ENCODE measurements at places on chromosomes 7 and 10. TPM values are rescaled to one million over a fixed set of nuclear protein-coding genes. Genes with fewer than 3 reads are reported as not detected.

- H3K27ac ChIP-seq: no peak overlapping the region
- H3K4me1 ChIP-seq: peaks cover 28% of the 10 kb centered on the region
- no peak overlapping the region for H3K4me3 ChIP-seq
- no peaks in the 10 kb centered on the region for H3K36me3 ChIP-seq
- H3K27me3 ChIP-seq: no peaks in the 10 kb centered on the region
Observed at GRCh38 chr7:28785041-28785995, 172.8 kb downstream of the TRIL start.

DNA sequence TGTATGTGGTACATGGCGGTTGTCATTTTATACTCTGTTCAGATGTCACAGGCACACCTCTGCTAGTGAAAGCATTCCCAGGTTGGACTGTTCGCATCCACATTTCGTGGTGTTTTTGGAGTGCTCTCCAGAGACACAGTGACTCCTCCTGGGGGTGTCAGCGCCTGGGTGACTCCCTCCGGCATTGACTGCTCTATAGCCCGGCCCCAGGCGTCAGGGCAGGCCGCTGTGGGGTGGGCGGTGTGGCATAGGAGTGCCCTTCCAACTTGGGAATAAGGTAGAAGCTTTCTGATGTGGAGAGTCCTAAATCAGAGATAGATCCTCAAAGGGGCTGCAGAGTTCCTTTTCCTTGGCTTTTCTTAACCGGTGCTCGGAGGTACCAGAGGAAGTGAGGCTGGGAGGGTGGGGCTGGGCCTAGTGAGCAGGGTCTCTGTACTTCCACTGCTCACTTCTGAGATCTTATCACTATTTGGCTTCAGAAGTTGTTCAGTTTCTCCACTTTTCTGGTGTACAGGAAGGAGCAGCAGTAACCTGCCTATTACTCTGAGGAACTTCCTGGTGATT, 32.3 kb downstream of the CCNY start:
- H3K4me3 ChIP-seq: no peak overlapping the region
- peak overlapping the region; percentile 57 for H3K27ac ChIP-seq
- peaks cover 49% of the 10 kb centered on the region for H3K4me1 ChIP-seq

DNA sequence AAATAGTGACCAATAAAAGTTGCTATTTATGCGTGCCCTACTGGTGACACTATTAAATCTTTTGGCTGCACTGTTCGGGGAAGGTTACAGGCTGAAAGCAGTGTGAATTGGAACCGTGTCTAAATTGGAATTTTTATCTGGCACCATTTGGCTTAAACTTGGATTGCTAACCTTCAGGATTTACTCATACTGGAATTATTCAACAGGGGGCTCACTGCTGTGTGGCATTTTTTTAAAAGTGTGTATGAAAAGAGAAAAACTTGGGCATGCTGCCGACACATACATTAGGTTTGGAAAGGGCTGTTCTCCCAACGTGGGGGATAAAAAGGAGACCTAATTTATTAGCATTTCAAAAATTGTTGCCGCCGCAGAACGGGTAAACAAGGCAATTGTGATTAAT, 537.9 kb upstream of the MGMT start:
- peak overlapping the region; percentile 89 for H3K27ac ChIP-seq
- peaks cover 14% of the 10 kb centered on the region for H3K4me1 ChIP-seq
- no peaks in the 10 kb centered on the region for H3K27me3 ChIP-seq

DNA sequence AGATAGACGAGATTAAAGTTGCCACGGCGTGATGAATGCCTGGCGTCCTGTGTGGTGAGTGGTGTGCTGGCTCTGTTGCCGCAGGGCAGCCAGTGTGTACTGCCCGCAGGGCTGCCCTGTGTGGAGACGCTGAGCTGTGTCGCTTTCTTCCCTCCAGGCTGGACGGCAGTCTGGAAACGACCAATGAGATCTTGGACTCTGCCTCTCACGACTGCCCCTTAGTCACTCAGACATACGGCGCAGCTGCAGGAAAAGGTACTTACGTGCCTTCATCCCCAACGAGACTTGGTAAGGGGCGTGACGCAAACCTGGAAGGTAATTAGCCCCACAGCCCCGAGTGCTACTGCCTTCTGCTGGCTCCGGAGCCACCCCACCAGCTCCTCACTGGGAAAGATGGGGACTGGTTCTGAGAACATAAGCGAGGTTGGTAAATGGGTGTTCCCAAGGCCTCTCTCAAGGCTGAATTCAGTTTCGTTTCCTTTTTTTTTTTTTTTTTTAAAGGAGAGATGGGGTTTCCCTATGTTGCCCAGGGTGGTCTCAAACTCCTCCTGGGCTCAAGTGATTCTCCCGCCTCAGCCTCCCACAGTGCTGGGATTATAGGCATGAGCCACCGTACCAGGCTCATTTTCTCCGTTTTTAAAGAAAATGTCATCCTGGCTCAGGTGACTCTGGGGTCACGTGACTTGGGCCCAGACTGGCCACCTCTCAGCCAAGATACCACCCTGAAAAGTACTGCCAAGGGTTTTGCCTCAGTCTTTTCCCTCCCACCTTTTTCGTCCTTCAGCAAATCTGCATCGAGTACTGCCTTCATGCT, 39.6 kb downstream of the WIPI2 start:
- no peaks in the 10 kb centered on the region for H3K4me1 ChIP-seq
- no peaks in the 10 kb centered on the region for H3K27me3 ChIP-seq
- H3K27ac ChIP-seq: no peak overlapping the region
- no peaks in the 10 kb centered on the region for H3K36me3 ChIP-seq

- H3K4me1 ChIP-seq: no peaks in the 10 kb centered on the region
- DNase-seq: no peak
- no peak overlapping the region for H3K27ac ChIP-seq
- H3K27me3 ChIP-seq: no peaks in the 10 kb centered on the region
Observed at GRCh38 chr7:135178364-135178763, 7.9 kb upstream of the CYREN start.

DNA sequence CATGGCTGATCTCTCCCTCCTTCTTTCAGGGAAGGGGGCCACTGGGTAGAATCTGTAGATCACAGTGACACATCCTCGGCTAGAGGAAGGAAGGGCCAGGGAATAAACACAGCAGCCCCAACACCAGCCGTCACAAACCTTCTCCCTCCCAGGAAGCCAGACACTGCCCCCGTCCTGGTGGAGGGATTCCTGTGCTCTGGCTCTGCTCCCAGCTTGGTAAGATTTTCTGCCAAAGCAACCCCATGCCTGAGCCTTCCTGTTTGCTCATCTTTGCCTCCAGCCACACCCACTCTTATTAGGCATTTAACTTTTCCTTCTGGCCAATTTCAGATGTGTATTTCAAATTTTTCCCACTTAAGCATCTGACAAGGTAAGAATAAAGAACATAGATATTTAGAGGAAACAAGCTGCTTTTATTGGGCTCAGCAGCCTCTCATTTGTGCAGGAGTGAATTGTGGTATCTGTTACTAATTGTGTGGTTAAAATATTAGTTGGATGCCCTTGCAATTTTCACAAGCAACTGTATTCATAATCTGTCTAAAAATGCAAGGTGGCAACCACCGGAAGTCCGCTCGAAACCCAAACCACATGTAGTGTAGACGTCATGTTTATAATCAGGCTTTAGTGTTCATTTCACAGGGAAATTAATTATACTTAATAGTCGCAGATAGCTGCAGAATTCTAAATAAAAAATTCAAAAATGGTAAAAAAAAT, 13.2 kb upstream of the NPS start:
- H3K4me1 ChIP-seq: no peaks in the 10 kb centered on the region
- H3K4me3 ChIP-seq: no peak overlapping the region
- H3K27me3 ChIP-seq: no peaks in the 10 kb centered on the region
- DNase-seq: no peak
- no peak overlapping the region for H3K27ac ChIP-seq

DNA sequence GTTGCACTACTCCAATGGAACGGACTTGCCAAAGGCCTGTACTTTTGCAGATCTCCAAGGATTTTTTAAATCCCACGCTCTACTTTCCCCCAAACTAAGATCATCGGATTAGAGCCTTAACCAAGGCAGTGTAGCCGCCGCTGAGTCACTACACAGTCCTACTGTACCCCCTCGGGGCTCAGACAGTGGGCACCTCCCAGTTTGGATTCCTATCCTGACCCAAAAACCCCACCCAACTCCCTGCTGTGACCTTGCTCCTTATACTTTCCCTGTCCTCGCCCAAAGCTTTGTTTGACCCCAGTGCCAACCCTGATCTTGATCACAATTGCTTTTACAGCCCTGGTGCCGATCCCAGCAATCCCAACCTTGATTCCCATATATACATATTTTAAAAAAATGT, 17.5 kb upstream of the PLAU start:
- no peak for DNase-seq
- H3K4me3 ChIP-seq: no peak overlapping the region
- H3K27me3 ChIP-seq: no peaks in the 10 kb centered on the region

GRCh38 chr7:128347647-128348097, 4.0 kb upstream of the RBM28 start:
- DNase-seq: peak; percentile 58
- H3K4me1 ChIP-seq: peaks cover 2% of the 10 kb centered on the region
- H3K27me3 ChIP-seq: peaks cover 33% of the 10 kb centered on the region
- H3K4me3 ChIP-seq: no peak overlapping the region

DNA sequence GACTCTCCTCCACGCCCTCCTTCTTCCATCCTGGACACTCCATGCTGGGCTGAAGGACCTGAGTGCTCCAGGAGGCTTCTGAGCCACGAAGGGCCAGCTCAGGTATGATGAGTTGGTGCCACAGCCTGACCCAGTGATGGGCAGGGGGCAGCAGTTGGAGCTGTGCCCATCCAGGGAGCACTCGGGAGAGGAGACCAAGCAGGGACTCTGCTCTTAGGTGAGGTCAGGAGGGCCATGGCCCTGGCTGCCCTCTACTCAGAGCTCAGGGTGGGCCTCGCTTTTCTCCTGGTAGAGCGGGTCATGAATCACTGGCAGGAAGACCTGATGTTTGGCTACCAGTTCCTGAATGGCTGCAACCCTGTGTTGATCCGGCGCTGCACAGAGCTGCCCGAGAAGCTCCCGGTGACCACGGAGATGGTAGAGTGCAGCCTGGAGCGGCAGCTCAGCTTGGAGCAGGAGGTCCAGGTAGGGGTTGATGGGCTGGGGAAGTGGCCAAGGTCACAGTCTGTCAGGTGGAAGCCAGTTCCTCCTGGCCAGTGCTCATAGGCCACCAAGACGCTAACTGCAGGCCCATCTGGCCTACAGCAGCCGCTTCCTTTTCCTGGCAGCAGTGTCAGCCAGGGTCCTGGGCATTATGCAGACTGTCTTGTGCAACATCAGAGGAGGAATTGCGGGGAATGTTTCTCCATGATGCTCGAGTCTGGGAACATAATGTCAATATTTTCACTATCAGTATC, 50.8 kb downstream of the ALOX5 start:
- no peak overlapping the region for H3K4me3 ChIP-seq
- H3K27me3 ChIP-seq: no peaks in the 10 kb centered on the region
- H3K36me3 ChIP-seq: no peaks in the 10 kb centered on the region
- peaks cover 9% of the 10 kb centered on the region for H3K4me1 ChIP-seq
- no peak overlapping the region for H3K27ac ChIP-seq

GRCh38 chr7:3464900-3465622, 164.0 kb downstream of the SDK1 start:
- H3K27ac ChIP-seq: no peak overlapping the region
- no peaks in the 10 kb centered on the region for H3K4me1 ChIP-seq
- H3K4me3 ChIP-seq: no peak overlapping the region
- no peak for DNase-seq
- no peaks in the 10 kb centered on the region for H3K27me3 ChIP-seq

DNA sequence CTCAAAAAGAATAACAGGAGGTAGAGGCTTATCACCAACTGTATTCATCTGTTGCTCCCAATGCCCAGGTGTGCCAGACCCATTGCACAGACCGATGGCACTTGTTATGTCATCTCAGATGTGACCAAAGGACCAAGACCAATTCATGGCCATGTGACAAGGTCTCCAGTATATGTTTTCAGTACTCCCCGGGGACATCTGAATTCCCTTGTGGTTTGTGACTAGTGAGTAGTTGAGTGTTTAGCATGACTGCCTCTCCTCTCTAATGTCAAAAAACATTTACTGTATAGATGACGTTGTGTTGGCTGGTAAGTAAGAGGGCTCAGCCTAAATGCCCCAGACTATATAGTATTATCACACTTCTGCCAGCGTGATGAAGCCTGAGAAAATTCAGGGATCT, 202.1 kb upstream of the SMIM30 start:
- no peak for DNase-seq
- H3K36me3 ChIP-seq: no peaks in the 10 kb centered on the region
- H3K27ac ChIP-seq: no peak overlapping the region

- H3K4me1 ChIP-seq: no peaks in the 10 kb centered on the region
- no peaks in the 10 kb centered on the region for H3K36me3 ChIP-seq
- H3K4me3 ChIP-seq: no peak overlapping the region
- DNase-seq: peak; percentile 80
Observed at GRCh38 chr10:86203162-86203905, 163.3 kb downstream of the GRID1 start.

DNA sequence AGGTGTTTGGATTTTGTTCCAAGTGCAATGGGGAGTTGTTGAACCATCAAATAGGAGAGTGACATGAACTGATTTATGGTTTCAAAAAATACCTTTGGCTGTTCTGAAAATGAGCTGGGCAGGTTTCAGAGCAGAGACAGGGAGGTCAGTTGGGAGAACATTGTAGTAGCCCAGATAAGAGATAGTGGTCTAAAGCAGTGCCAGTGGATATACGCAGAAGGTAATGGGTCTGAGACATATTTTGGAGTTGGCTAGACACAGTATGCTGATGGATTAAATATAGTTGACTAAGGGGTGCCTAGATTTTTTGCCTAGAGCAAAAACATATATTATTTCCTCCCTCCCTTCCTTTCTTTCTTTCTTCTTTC, 21.3 kb upstream of the CDK14 start:
- peaks cover 7% of the 10 kb centered on the region for H3K4me1 ChIP-seq
- H3K27ac ChIP-seq: peak overlapping the region; percentile 46
- H3K4me3 ChIP-seq: no peak overlapping the region
- DNase-seq: no peak

GRCh38 chr7:25653384-25653783, 425.1 kb upstream of the NPVF start:
- no peaks in the 10 kb centered on the region for H3K27me3 ChIP-seq
- H3K36me3 ChIP-seq: no peaks in the 10 kb centered on the region
- peaks cover 6% of the 10 kb centered on the region for H3K4me1 ChIP-seq
- no peak for DNase-seq
- no peak overlapping the region for H3K4me3 ChIP-seq
- no peak overlapping the region for H3K27ac ChIP-seq

GRCh38 chr10:112227331-112227987, 43.9 kb upstream of the GPAM start:
- peaks cover 5% of the 10 kb centered on the region for H3K4me1 ChIP-seq
- peak overlapping the region; percentile 49 for H3K27ac ChIP-seq
- no peaks in the 10 kb centered on the region for H3K27me3 ChIP-seq
- DNase-seq: peak; percentile 29

DNA sequence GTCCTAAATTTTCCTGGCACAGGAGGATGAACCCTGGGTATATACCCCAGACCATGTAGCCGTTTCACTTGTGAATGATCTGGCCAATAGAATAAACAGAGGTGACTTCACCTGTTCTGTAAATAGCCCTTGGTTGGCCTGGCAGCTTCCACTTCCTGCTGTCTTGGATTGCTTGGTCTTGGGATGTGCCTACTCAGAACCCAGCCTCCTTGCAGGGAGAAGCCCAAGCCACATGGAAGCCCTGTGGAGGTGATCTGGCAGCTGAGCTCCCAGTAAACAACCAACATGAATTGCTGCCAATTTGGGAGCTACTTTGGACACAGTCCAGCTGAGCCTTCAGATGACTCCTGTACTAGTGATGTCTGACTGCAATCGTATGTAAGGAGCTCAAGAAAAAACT, 4.8 kb upstream of the RAPGEF5 start:
- no peaks in the 10 kb centered on the region for H3K27me3 ChIP-seq
- no peak overlapping the region for H3K27ac ChIP-seq
- peaks cover 11% of the 10 kb centered on the region for H3K4me1 ChIP-seq
- no peak overlapping the region for H3K4me3 ChIP-seq
- no peak for DNase-seq

MMRN2 gene
- 4.9 TPM for total RNA-seq

TAX1BP1 gene
- total RNA-seq: 122 TPM

LEP gene
- not detected for total RNA-seq

ANKMY2 gene
- 48.0 TPM for total RNA-seq

FAM25A gene
- not detected for total RNA-seq

TMEM196 gene
- 0.17 TPM for total RNA-seq

CALHM1 gene
- not detected for total RNA-seq

CRHR2 gene
- total RNA-seq: not detected
